ENCODE measurements at places on chromosomes 5 and 9.

DNA sequence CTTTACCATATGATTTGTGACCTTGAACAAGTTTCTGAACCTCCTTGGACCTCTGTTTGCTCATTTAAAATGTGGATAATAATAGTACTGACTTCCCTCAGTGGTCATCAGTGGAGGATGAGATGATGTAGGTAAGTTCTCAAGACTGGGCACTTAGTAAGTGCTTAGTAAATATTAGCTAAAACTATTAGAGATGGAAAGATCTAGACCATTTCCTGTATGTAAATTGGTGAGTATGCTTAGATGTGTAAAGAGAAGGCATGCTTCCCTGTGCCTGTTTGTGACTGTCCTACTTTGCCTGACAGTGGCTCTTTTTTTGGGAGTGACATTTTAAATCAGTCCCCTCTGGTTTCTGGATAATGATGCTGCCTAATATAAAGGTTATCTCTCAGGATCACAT lies 288.1 kb downstream of the GABRB2 start:
- DNase-seq, result no peak

GRCh38 chr5:37569466-37569865 lies 190.3 kb downstream of the WDR70 start:
- no peak for DNase-seq

- no peak for DNase-seq
Measured at GRCh38 chr9:109974143-109974917, 194.3 kb downstream of the PALM2AKAP2 start.

GRCh38 chr5:3324421-3325101 lies 271.1 kb upstream of the IRX1 start:
- no peak for DNase-seq

- no peak for DNase-seq
Measured at GRCh38 chr5:68343421-68343826, 127.9 kb downstream of the PIK3R1 start.

DNA sequence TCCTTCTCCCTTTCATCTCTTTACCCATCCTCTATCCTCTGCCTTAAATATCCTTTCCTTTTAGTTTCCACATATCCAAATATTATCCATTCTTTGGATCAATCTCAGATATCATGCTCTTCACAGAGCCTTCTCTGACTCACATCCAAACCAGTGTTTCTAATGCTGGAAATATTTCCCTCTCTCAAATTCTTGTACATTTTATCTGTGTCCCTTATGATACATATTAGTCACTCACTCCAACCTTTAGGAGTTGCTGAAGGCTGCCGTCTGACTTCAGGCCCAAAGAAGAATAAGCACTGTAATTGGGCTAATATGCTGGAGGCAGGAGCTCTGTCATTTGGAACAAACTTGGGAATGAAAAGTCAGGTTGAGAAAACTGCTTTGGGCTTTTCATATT lies 156.4 kb upstream of the RUSC2 start:
- no peak for DNase-seq

DNA sequence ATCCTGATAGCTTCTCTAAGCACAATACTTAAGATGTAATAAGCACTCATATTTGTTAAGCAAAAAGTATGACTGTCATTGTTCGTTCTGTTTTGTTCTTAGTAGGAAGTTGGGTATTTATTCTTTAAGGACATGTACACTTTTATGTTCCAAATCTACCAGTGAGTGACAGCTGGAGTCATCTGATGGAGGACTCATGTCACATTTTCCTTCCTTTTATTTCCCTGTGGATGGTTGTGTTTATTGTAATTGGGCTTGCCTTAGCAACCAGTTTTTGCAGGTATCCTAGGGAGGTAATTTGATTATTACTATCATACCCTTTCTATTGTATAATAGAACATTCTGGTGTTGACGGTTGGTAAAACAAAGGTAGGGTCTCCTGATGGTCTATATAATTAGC lies 145.7 kb downstream of the ZSWIM6 start:
- DNase-seq, result no peak

DNA sequence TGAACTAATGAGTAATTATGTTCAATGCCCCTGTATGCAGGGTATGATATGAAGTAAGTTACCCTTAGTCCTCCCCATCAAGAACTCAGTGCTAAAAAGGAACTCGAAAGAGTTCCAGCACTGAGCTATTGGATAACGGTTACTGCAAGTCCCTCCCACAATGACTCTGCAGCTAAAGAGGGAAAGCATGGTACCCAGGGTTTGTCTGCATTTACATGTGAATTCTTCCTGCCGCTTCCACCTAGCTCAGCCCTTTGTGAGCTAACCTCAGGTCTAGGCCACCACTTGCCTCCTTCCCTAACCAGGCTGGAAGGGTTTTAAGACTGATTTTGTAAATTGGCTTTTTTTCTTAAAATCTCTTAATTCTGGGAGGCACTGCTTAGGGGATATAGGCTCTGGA lies 376.8 kb downstream of the EBF1 start:
- no peak for DNase-seq

- DNase-seq, result no peak
Measured at GRCh38 chr5:150279330-150280020, 10.1 kb downstream of the CAMK2A start.

- DNase-seq, result no peak
Measured at GRCh38 chr5:143596824-143597223, 193.3 kb upstream of the NR3C1 start.

Data from hypothalamus (tissue), 51 donors.